ENCODE measurements at places on chromosomes 2 and 18.
A peak's percentile ranks its signal among the peaks of the same experiment; 100 is the strongest.

DNA sequence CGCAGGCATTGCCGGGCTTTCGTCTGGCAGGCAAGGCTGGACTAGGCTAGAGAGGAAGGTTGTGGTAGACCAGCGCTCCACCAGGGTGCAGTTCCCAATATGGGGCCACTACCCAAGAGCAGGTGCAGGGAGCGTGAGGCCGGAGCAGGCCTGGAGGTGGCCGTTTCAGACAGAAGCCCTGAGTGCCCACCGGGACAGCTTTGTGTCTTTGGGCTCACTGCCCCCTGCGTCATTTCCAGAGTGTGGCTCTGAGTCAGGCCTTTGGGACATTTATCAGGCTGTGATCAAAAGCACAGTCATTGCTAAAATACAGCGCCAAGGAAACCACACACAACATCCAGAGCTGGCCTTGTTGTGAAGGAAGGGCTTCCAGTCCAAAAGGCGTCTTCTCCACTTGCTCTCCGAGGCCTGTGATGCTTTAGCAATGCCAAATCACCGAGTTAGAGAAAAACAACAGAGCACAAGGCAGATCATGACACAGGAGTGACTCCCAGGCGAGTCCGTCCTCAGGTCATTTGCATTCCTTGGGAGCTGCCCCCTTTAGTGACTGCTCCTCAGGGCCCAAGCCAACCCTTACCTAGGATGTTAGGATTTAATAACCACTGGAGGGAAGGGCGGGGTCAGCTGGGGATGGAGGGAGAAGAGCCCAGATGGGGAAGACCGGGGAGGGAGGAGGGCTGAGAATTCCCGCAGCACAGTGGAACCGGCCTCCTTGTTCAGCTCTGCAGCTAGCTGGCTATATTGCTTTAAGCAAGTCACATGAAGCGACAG is 42.3 kb downstream of the RFX8 start:
- H3K36me3 ChIP-seq, result no peaks in the 10 kb centered on the region
- H3K27me3 ChIP-seq, result no peaks in the 10 kb centered on the region
- H3K4me1 ChIP-seq, result no peaks in the 10 kb centered on the region
- no peak for DNase-seq

DNA sequence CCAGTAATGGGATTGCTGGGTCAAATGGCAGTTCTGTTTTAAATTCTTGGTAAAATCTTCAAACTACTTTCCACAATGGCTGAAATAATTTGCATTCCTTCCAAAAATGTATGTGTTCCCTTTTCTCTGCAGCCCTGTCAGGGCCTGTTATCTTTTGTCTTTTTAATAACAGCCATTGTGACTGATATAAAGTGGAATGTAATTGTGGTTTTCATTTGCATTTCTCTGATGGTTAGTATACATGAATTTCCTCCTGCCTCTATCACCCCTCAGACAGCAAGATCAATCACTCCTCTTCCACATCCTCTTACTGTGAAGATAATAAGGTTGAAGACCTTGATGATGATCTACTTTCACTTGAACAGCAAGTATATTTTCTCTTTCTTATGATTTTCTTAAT is 304.8 kb upstream of the FSIP2 start:
- H3K36me3 ChIP-seq, result no peaks in the 10 kb centered on the region
- no peak overlapping the region for H3K27ac ChIP-seq
- no peak for DNase-seq
- H3K4me1 ChIP-seq, result peaks cover 10% of the 10 kb centered on the region
- no peaks in the 10 kb centered on the region for H3K27me3 ChIP-seq
- no peak overlapping the region for H3K4me3 ChIP-seq

GRCh38 chr18:33495278-33495677 is 54.8 kb upstream of the CCDC178 start:
- no peak overlapping the region for H3K4me3 ChIP-seq
- H3K27me3 ChIP-seq, result no peaks in the 10 kb centered on the region
- no peaks in the 10 kb centered on the region for H3K4me1 ChIP-seq
- H3K27ac ChIP-seq, result no peak overlapping the region
- no peak for DNase-seq
- no peaks in the 10 kb centered on the region for H3K36me3 ChIP-seq

DNA sequence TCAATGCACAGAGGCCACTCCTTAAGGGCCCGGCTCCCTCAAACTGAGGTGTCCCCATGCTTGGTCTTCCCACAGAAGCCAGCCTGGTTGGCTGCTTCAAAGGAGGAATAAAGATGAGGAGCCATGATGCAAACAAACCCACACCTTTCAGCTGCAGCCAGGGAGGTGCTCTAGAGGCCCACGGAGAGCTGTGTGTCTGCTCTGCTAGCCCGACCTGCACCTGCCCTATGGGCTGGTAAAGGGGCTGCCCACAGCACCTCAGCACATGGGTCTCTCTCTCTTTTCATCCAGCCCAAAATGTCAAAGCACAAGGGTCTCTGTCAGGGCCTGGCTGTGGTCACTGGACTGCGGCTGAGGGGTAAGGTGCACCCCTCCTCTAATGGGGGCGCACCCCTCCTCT is 132.1 kb downstream of the MSH2 start:
- H3K4me3 ChIP-seq, result no peak overlapping the region
- no peaks in the 10 kb centered on the region for H3K36me3 ChIP-seq
- DNase-seq, result no peak
- no peak overlapping the region for H3K27ac ChIP-seq

- no peak for DNase-seq
- H3K4me3 ChIP-seq, result no peak overlapping the region
- H3K36me3 ChIP-seq, result no peaks in the 10 kb centered on the region
- peaks cover 3% of the 10 kb centered on the region for H3K27me3 ChIP-seq
Observed at GRCh38 chr2:187552381-187552780, 1.9 kb downstream of the TFPI start.

- no peak overlapping the region for H3K27ac ChIP-seq
- no peak overlapping the region for H3K4me3 ChIP-seq
- peaks cover 44% of the 10 kb centered on the region for H3K4me1 ChIP-seq
- no peak for DNase-seq
- peaks cover 56% of the 10 kb centered on the region for H3K36me3 ChIP-seq
- no peaks in the 10 kb centered on the region for H3K27me3 ChIP-seq
Observed at GRCh38 chr2:27376151-27376865, 4.2 kb downstream of the ZNF513 start.

DNA sequence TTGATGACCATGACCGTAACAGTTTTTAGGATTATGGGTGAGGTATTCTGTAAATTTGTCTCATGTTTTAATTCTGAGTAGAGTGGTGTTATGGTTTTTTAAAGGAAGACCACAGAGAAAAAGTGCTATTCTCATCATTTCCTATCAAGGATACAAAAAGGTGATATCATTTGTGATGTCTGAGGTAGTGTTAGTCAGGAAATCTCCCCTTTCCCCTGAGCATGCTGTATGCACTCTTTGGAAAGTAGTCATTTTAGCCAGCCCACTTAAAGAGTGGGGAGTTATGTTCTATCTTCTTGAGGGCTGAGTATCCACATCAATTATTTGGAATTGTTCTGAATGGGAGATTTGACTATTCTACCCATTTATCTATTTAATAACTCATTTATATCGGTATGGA is 414.2 kb upstream of the SLC14A2 start:
- H3K27ac ChIP-seq, result no peak overlapping the region
- no peaks in the 10 kb centered on the region for H3K4me1 ChIP-seq
- DNase-seq, result no peak
- H3K27me3 ChIP-seq, result peaks cover 2% of the 10 kb centered on the region
- no peak overlapping the region for H3K4me3 ChIP-seq

- no peak for DNase-seq
- no peak overlapping the region for H3K27ac ChIP-seq
- no peaks in the 10 kb centered on the region for H3K4me1 ChIP-seq
- H3K36me3 ChIP-seq, result no peaks in the 10 kb centered on the region
- H3K27me3 ChIP-seq, result no peaks in the 10 kb centered on the region
- no peak overlapping the region for H3K4me3 ChIP-seq
Observed at GRCh38 chr2:208466920-208467298, 60.3 kb downstream of the PTH2R start.

- no peak overlapping the region for H3K4me3 ChIP-seq
- H3K27ac ChIP-seq, result no peak overlapping the region
- peaks cover 35% of the 10 kb centered on the region for H3K36me3 ChIP-seq
Observed at GRCh38 chr18:12321333-12321732, 13.3 kb downstream of the TUBB6 start.

GRCh38 chr2:95387358-95387757 is 15.2 kb upstream of the FAHD2A start:
- no peak overlapping the region for H3K27ac ChIP-seq
- no peak overlapping the region for H3K4me3 ChIP-seq
- H3K36me3 ChIP-seq, result no peaks in the 10 kb centered on the region
- peaks cover 2% of the 10 kb centered on the region for H3K4me1 ChIP-seq
- peaks cover 10% of the 10 kb centered on the region for H3K27me3 ChIP-seq

DNA sequence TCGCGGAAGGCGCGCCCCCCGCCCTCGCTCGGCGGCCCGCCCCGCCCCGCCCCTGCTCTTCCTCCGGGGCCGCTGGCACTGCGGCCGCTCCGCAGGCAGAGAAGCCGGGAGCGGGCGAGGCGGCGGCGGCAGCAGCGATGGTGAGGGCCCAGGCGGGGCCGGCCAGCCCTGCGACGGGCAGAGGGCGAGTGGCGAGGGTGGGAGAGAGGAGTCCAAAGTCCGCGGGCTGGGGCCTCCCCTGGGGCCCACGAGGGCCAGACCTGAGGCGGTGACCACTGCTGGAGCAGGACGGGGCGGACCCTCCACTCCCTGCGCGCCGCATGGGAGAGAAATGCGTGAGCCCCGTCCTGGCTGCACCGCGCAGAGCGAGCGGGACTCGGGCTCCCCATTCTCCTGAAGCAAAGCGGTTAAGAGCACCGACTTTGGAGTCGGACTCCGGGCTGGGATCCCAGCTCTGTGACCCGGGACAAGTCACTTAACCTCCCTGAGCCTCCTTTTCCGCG is at the start of gene VAMP5:
Gene VAMP5, plus strand, starts transcription at position 78 of the 503 bp plus-strand sequence. Its CDS starts 60 bp downstream, at position 138.
- peaks cover 74% of the 10 kb centered on the region for H3K4me1 ChIP-seq
- no peaks in the 10 kb centered on the region for H3K27me3 ChIP-seq
- H3K36me3 ChIP-seq, result peaks cover 7% of the 10 kb centered on the region
- H3K4me3 ChIP-seq, result peak within 1 kb of the TSS; percentile 90
- H3K27ac ChIP-seq, result peak within 1 kb of the TSS; percentile 86

GRCh38 chr2:43155851-43156411 is 70.5 kb downstream of the ZFP36L2 start:
- H3K4me3 ChIP-seq, result peak overlapping the region; percentile 13
- H3K36me3 ChIP-seq, result no peaks in the 10 kb centered on the region
- no peaks in the 10 kb centered on the region for H3K27me3 ChIP-seq
- H3K4me1 ChIP-seq, result peaks cover 84% of the 10 kb centered on the region
- peak overlapping the region; percentile 54 for H3K27ac ChIP-seq

DNA sequence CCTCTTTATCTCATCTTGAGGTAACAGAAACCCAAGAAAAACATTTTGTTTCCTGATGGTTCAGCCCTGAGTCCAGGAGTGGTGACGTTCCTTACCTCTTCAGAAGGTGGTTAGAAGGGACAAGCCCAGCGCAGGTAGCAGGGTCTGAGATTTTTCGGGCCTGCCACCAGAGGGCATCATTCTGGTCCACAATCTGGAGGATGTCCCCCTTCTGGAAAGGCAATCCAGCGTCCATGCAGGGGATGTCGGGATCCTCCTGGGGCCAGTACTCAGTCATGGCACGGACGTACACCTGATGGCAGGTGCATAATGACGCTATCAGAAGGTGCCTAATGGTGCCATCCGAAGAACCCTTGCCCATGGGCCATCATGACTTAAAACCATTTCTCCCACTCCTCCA is 17.7 kb downstream of the MPP4 start:
- no peak overlapping the region for H3K27ac ChIP-seq
- peaks cover 7% of the 10 kb centered on the region for H3K27me3 ChIP-seq
- DNase-seq, result no peak
- H3K36me3 ChIP-seq, result no peaks in the 10 kb centered on the region
- H3K4me1 ChIP-seq, result no peaks in the 10 kb centered on the region

- no peaks in the 10 kb centered on the region for H3K27me3 ChIP-seq
- H3K4me1 ChIP-seq, result peaks cover 3% of the 10 kb centered on the region
- DNase-seq, result no peak
- no peak overlapping the region for H3K4me3 ChIP-seq
Observed at GRCh38 chr2:75064691-75065396, 106.4 kb downstream of the POLE4 start.

GRCh38 chr18:45777393-45777792 is 48.1 kb upstream of the SIGLEC15 start:
- H3K27ac ChIP-seq, result no peak overlapping the region
- peaks cover 23% of the 10 kb centered on the region for H3K4me1 ChIP-seq
- H3K36me3 ChIP-seq, result no peaks in the 10 kb centered on the region

GRCh38 chr18:23825978-23826405 is 136.7 kb downstream of the LAMA3 start:
- H3K4me1 ChIP-seq, result peaks cover 24% of the 10 kb centered on the region
- no peaks in the 10 kb centered on the region for H3K27me3 ChIP-seq
- no peak for DNase-seq
- H3K27ac ChIP-seq, result peak overlapping the region; percentile 35
- H3K4me3 ChIP-seq, result peak overlapping the region; percentile 14

DNA sequence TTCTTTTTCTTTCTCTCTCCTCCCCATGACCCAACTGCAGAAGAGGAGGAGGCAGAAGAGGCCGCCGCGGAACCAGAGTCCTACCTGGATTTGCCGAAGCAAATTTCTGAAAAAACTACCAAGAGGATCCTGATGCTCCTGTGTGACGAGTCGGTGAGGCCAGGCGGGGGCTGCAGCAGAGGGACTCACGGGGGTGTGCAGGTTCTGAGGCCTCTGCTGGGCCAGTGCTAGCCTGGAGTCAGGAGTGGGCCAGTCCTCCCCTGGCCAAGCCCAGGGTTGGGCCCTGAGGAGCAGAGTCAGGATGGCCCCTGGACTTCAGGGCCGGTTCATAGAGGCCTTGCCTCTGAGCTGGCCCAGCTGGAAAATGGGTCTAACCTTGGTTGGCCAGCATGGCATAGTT is 29.3 kb downstream of the OTOF start:
- no peaks in the 10 kb centered on the region for H3K27me3 ChIP-seq
- H3K4me1 ChIP-seq, result no peaks in the 10 kb centered on the region
- H3K36me3 ChIP-seq, result no peaks in the 10 kb centered on the region
- H3K4me3 ChIP-seq, result no peak overlapping the region

DNA sequence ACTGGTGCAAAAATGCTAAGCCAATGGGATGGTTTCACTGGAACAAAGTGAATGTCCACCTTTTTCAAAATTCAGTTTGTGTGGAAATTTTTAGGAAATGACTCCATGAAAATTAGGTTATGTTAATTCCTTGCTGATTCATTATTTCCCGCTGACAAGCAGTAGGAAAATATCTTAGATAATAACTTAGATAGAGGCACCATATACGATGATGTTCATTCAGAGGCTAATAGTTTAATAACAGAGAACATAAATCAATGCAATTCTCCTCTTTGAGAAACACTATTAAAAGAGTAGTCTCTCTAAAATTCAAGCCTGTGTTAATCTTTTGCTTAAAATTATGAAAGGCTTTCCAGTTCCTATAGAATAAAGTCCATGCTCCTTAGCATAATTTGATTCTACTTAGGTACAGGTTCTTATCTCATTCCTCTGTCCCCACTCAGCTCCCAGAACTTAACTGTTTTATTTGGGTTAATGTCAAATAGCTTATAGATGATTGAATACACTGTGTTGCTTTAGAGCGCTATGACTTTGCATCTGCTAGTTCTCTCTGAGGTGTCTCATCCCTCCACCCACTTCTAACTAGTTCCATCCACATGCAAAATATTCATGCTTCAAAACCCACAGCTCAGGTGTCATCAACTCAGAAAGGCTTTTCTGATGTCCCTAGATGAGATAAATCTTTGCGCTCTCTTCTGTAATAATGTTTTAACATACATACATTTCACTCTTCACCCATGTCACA is 503.6 kb downstream of the ERBB4 start:
- H3K27me3 ChIP-seq, result no peaks in the 10 kb centered on the region
- H3K4me1 ChIP-seq, result no peaks in the 10 kb centered on the region
- no peak for DNase-seq
- H3K27ac ChIP-seq, result no peak overlapping the region
- H3K36me3 ChIP-seq, result no peaks in the 10 kb centered on the region

- H3K4me3 ChIP-seq, result no peak overlapping the region
- H3K36me3 ChIP-seq, result peaks cover 44% of the 10 kb centered on the region
- no peak overlapping the region for H3K27ac ChIP-seq
- no peaks in the 10 kb centered on the region for H3K4me1 ChIP-seq
- DNase-seq, result no peak
Observed at GRCh38 chr2:215363039-215363438, 51.2 kb downstream of the ATIC start.
